ENCODE measurements at places on chromosomes 4 and X.
A peak's percentile ranks its signal among the peaks of the same experiment; 100 is the strongest.

DNA sequence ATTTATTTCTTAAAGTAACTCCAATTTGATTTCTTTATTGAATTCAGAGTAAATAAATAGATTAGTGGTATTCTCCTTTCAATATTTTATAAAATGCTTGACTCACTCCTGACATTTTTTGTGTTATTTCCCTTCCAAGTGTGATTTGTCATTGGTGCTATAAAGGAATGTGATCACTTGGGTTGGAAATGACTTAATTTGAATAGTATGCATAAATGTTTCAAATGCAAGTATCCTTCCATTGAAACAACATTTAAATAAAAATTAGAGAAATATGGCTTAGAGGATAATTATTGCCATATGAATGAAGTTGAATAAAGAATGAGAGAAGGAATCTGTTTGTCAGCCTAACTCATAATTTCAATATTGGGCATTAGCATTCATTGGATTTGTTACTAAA, 182.7 kb downstream of the PABPC4L start:
- no peak overlapping the region for H3K27ac ChIP-seq
- no peaks in the 10 kb centered on the region for H3K36me3 ChIP-seq
- no peaks in the 10 kb centered on the region for H3K4me1 ChIP-seq
- H3K27me3 ChIP-seq, result no peaks in the 10 kb centered on the region
- no peak overlapping the region for H3K4me3 ChIP-seq

GRCh38 chrX:120286733-120287512, 24.3 kb downstream of the TMEM255A start:
- H3K4me1 ChIP-seq, result peaks cover 11% of the 10 kb centered on the region
- DNase-seq, result no peak
- H3K36me3 ChIP-seq, result peaks cover 3% of the 10 kb centered on the region
- H3K27ac ChIP-seq, result no peak overlapping the region
- no peak overlapping the region for H3K4me3 ChIP-seq

GRCh38 chr4:148270630-148271029, 171.6 kb downstream of the NR3C2 start:
- H3K4me3 ChIP-seq, result no peak overlapping the region
- H3K4me1 ChIP-seq, result no peaks in the 10 kb centered on the region
- no peak overlapping the region for H3K27ac ChIP-seq
- no peaks in the 10 kb centered on the region for H3K27me3 ChIP-seq
- DNase-seq, result no peak

GRCh38 chr4:56823933-56824600, 2.6 kb upstream of the SPINK2 start:
- H3K4me3 ChIP-seq, result no peak overlapping the region
- H3K4me1 ChIP-seq, result peaks cover 5% of the 10 kb centered on the region
- H3K36me3 ChIP-seq, result no peaks in the 10 kb centered on the region
- no peak for DNase-seq

GRCh38 chrX:47697181-47697580, 38.2 kb upstream of the UXT start:
- peaks cover 9% of the 10 kb centered on the region for H3K27me3 ChIP-seq
- DNase-seq, result no peak
- H3K4me1 ChIP-seq, result no peaks in the 10 kb centered on the region
- no peak overlapping the region for H3K27ac ChIP-seq
- H3K36me3 ChIP-seq, result no peaks in the 10 kb centered on the region
- no peak overlapping the region for H3K4me3 ChIP-seq

DNA sequence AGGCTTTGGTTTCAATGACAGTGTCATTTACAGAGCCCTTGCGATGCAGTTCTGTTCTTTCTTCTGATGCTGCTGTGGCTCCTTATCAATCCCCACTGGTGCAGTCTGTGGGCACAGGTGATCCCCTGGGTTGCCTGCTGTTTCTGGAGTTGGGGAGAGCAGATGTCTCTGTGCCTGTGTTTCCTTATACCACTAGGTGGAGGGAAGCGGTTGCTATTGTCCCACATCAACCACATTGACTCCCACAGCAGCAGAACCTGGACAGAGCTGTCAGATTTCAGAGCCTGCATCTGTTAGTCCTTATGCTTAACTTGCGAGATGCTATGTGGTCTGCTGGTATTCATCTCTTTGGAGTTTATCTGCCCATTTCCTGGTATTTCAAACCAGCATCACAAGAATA, 57.7 kb downstream of the NEIL3 start:
- no peaks in the 10 kb centered on the region for H3K27me3 ChIP-seq
- H3K36me3 ChIP-seq, result peaks cover 15% of the 10 kb centered on the region
- H3K4me3 ChIP-seq, result no peak overlapping the region
- H3K27ac ChIP-seq, result no peak overlapping the region
- no peaks in the 10 kb centered on the region for H3K4me1 ChIP-seq

DNA sequence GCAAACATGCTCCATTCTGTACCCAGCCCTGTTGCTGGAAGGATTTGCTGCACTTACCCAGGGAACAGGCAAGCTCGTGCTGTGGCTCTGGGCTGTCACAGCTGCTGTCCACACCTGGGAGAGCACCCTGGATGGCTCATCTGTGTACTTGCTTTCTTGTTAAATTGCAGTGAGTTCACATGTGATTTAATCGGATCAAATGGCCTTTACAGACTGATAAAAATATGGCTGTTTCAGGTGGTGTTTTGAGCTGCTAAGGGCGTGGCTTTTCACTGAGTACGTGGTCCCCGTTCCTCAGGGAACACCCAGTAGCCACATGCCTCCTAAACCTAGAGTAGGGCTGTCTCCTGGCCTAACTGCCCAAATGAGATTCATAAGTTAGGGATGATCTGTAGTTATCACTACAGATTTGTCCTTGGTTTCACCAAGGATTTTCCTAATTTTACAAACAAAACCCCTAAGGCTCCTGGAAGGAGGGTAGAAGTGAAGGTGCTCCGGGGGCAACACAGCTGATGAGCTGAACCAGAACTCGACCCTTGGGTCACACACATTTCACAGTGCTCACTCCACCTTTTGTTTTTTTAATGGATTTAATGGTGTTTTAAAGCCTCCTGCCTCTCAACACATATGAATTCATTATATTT, 13.7 kb downstream of the KLKB1 start:
- no peak for DNase-seq
- H3K4me1 ChIP-seq, result no peaks in the 10 kb centered on the region
- no peak overlapping the region for H3K4me3 ChIP-seq
- no peak overlapping the region for H3K27ac ChIP-seq

GRCh38 chrX:1902901-1903235, 288.0 kb downstream of the ASMT start:
- no peaks in the 10 kb centered on the region for H3K4me1 ChIP-seq
- no peak for DNase-seq
- no peak overlapping the region for H3K27ac ChIP-seq
- H3K4me3 ChIP-seq, result no peak overlapping the region

GRCh38 chr4:88527787-88528186, 4.2 kb upstream of the PYURF start:
- H3K4me1 ChIP-seq, result peaks cover 13% of the 10 kb centered on the region
- no peaks in the 10 kb centered on the region for H3K27me3 ChIP-seq
- no peaks in the 10 kb centered on the region for H3K36me3 ChIP-seq
- DNase-seq, result no peak
- peak overlapping the region; percentile 36 for H3K4me3 ChIP-seq

GRCh38 chr4:26568446-26568994, 15.4 kb upstream of the TBC1D19 start:
- no peak overlapping the region for H3K27ac ChIP-seq
- H3K4me3 ChIP-seq, result no peak overlapping the region
- peaks cover 8% of the 10 kb centered on the region for H3K4me1 ChIP-seq
- H3K36me3 ChIP-seq, result no peaks in the 10 kb centered on the region

DNA sequence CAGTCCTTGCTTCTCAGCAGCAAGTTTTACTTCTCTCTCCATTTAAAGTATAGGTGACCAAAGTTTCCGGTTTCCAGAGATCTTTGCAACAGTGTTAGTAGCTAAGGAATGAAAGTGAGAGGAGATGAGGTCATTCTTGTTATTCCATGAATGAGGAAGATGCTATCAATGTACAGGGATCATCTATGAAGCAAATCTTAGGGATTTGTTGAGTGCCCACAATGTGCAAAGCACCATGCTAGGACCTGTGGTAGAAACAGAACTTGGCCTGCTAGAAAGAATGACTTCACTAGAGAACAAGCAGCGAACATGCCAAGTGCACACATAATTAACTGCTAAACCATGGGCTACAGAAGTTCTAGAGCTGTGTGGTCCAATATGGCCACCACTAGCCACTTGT, 112.5 kb downstream of the MID1 start:
- no peak overlapping the region for H3K4me3 ChIP-seq
- peaks cover 10% of the 10 kb centered on the region for H3K36me3 ChIP-seq
- no peaks in the 10 kb centered on the region for H3K27me3 ChIP-seq
- H3K27ac ChIP-seq, result no peak overlapping the region
- peaks cover 30% of the 10 kb centered on the region for H3K4me1 ChIP-seq
- no peak for DNase-seq

DNA sequence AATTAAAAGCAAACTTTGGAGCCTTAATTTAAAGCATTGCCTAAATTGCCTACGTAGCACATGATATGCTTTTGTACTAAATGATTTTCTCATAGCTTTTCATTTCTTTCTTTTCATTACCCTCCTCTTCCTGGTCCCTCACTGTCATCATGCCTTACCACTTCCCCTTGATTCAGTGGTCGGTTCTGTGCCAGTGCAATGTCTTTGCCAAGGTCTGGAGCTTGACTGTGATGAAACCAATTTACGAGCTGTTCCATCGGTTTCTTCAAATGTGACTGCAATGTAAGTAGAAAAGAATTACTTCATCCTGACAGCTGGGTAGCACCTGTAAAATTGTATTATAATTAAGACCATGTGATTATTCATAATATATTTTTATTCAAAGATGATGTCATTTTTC, 72.5 kb downstream of the C4orf46 start:
- no peak for DNase-seq
- no peak overlapping the region for H3K4me3 ChIP-seq
- H3K36me3 ChIP-seq, result no peaks in the 10 kb centered on the region
- H3K4me1 ChIP-seq, result peaks cover 3% of the 10 kb centered on the region

DNA sequence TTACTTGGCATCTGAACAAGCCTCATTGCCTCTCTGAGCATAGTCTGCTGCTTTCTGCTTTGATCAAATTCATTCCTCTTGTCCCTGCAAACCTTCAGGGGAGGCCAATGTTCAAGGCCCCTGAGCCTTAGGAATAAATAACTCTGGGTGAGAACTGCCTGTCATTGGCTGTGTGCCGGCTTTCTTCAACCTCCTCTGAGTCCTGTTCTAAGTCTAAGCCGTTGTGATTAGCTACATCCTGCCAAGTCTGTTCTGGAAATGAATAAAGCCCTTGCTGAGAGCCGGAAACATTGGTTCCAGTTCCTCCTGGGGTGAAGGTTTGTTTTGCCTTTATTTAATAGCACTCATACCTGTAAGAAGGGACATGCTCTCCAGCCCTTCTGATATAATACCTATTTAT, 13.8 kb downstream of the RNF4 start:
- H3K36me3 ChIP-seq, result no peaks in the 10 kb centered on the region
- no peaks in the 10 kb centered on the region for H3K27me3 ChIP-seq
- DNase-seq, result no peak
- H3K4me1 ChIP-seq, result peaks cover 60% of the 10 kb centered on the region

DNA sequence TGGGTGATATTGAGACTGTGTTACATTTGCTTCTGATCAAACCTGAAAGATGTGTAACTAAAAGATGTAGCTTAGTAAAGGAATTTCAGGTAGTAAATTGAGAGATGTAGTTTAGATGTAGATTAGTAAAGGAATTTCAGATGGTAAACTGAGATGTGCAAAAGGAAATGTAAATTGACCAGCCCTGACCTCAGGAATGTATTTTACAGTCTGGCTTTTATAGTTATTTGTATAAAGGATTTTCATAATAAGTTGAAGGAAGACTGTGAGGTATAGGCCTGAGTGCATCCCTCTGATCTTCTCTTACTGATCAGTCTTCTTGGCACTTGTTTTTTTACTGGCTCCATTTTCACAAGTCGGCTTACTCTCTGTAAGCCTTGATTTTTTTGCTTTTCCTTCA, 3.2 kb downstream of the KLHL2 start:
- peaks cover 6% of the 10 kb centered on the region for H3K27me3 ChIP-seq
- no peak overlapping the region for H3K27ac ChIP-seq
- DNase-seq, result no peak
- no peaks in the 10 kb centered on the region for H3K36me3 ChIP-seq

- no peak overlapping the region for H3K27ac ChIP-seq
- no peak overlapping the region for H3K4me3 ChIP-seq
- peaks cover 6% of the 10 kb centered on the region for H3K4me1 ChIP-seq
- H3K27me3 ChIP-seq, result no peaks in the 10 kb centered on the region
- DNase-seq, result no peak
- H3K36me3 ChIP-seq, result peaks cover 46% of the 10 kb centered on the region
Observed at GRCh38 chr4:123083646-123084045, 161.2 kb upstream of the NUDT6 start.

GRCh38 chr4:89829470-89830138, 7.4 kb downstream of the SNCA start:
- peaks cover 15% of the 10 kb centered on the region for H3K36me3 ChIP-seq
- no peak for DNase-seq
- H3K27ac ChIP-seq, result peak overlapping the region; percentile 69
- H3K4me3 ChIP-seq, result no peak overlapping the region

- H3K4me3 ChIP-seq, result no peak overlapping the region
- no peaks in the 10 kb centered on the region for H3K4me1 ChIP-seq
- no peak for DNase-seq
- H3K27ac ChIP-seq, result no peak overlapping the region
Observed at GRCh38 chrX:66872771-66873170, 233.9 kb upstream of the EDA2R start.

DNA sequence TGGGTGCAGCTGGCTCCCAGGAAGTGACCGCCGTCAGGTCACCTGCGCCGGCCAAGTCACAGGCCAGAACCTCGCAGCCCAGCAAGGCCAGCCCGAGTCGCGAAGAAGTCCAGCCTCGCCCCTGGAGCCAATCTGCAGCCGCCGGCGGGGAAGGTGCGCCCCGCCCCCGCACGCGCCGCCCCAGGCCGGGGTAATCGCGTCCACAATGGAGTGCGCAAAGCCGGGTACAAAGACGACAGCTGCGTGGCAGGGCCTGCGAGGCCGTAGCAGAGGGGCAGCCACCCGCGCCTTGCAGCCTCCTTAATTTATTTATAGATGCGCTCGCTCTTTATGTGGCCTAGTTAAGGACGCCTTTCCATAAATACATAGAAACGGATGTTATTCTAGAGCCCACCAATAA, 139.4 kb upstream of the CPEB2 start:
- H3K27me3 ChIP-seq, result no peaks in the 10 kb centered on the region
- no peak overlapping the region for H3K4me3 ChIP-seq
- no peak for DNase-seq
- H3K36me3 ChIP-seq, result no peaks in the 10 kb centered on the region
- H3K4me1 ChIP-seq, result peaks cover 14% of the 10 kb centered on the region

DNA sequence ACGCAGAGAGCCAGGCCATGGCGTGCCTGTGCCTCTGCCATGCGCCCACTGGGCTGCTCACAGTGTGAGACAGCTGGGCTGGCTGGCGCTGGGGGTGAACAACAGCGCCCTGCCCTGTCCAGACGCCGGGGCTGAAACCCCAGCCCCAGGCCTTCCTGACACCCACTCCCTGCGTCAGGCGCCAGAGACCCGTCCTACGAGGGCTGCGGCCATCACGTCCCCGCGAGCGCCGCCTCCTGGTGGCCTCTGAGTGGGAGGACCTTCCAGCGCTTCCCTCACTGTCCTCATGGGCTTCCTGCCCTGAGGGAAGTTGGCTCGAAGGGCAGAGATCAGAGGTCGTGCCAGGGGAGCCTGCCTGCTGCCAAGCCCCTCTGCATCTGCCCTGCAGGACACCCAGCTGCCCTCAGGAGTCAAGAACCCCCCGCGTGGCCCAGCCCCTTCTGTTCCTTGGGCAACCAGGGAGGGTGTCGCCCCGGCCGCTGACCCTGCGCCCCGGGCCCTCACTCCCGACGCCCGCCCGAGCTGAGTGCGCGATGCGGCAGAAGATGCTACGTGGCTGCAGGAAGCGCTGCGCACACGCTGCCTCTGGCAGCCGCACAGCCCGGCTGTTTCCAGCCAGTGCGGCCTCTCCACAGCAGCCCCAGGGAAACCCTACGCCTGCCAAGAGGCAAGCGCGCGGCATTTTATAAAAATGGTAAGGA, 16.2 kb downstream of the NELFA start:
- peaks cover 30% of the 10 kb centered on the region for H3K36me3 ChIP-seq
- no peak overlapping the region for H3K27ac ChIP-seq
- H3K27me3 ChIP-seq, result no peaks in the 10 kb centered on the region
- DNase-seq, result no peak
- no peaks in the 10 kb centered on the region for H3K4me1 ChIP-seq
